KBM-7 (cell line): ENCODE measurements at places on chromosomes 4 and X.

DNA sequence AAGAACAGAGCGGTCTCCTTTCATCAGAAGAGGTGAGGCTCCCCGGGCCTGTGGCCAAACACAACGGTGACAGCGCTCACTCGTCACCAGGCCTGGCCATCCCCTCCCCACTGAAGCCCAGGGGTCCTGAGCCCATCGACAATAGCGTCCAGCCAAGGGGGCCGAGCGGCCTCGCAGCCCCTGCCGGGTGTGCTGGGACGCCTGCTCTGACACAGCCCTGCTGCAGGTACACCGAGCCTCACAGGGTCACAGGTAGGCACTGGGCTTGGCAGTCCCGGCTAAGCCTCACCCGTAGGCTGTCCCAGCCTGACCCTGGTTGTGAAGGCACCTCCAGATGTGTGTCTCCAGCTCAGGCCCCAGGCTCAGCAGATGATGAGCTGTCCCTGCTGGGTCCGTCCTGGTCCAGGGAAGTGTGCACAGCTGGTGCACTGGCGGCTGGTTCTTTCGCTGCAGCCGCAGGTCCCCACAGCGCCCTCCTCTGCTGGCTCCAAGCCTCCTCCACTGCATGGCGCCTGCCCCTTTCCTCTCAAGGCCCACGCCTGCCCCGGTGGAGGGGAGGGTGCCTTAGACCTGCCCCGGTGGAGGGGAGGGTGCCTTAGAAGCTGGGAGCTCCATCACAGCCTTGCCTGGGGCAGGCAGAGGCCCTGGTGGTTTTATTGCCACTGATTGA is 21.5 kb downstream of the UVSSA start:
- no peak for DNase-seq

- DNase-seq, result no peak
Observed at GRCh38 chrX:86369847-86370630, 221.8 kb downstream of the DACH2 start.

- no peak for DNase-seq
Observed at GRCh38 chr4:1751919-1752283, 30.6 kb downstream of the TACC3 start.

- DNase-seq, result no peak
Observed at GRCh38 chr4:173642509-173642908, 112.5 kb upstream of the HAND2 start.

GRCh38 chr4:185955826-185956543 is 113.0 kb upstream of the TLR3 start:
- no peak for DNase-seq

DNA sequence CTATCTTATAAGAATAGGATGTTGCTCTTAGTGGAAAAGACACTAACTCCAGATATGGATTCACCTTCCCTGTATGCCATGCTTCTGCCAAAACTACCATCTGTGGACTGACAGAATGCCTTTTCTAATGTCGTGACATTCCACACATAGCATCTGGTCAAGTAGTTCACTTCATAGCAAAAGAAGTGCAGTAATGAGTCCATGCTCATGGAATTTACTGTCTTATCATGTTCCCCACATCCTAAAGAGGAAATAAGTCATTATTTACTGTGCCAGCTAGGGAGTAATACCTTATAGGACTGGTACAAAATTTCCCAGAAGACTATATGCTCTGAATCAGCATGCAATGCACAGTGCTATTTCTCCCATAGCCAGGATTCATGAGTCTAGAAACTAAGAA is 562.4 kb downstream of the TLL1 start:
- no peak for DNase-seq

DNA sequence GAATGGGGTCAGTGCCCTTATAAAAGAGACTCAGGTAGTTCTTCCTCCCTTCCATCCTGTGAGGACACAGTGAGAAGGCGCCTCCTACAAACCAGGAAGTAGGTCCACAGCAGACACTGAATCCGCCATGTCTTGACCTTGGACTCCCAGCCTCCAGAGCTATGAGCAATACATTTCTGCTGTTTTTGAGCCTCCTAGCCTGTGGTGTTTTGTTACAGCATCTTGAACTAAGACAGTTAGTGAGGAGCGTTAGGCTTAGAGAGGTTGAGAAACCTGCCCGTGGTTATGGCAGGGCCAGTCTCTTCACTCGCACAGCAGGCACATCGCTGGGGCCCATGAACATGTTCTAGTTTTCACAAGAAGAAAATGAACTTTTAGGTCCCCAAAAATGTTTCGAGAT is 19.7 kb downstream of the SHROOM2 start:
- DNase-seq, result no peak

GRCh38 chr4:123996718-123997510 is 600.3 kb downstream of the SPRY1 start:
- DNase-seq, result no peak

DNA sequence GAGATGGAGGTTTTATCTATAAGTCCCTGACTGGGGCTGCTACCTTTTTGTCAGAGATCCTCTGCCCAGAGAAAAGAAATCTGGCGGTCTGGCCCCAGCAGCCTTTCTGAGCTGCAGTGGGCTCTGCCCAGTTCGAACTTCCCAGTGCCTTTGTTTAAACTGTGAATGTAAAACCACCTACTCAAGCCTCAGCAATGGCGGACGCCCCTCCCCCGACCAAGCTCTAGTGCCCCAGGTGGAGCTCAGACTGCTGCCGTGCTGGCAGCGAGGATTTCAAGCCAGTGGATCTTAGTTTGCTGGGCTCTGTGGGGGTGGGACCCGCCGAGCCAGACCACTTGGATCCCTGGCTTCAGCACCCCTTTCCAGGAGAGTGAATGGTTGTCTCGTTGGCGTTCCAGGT is 121.8 kb downstream of the TSPAN5 start:
- DNase-seq, result no peak

DNA sequence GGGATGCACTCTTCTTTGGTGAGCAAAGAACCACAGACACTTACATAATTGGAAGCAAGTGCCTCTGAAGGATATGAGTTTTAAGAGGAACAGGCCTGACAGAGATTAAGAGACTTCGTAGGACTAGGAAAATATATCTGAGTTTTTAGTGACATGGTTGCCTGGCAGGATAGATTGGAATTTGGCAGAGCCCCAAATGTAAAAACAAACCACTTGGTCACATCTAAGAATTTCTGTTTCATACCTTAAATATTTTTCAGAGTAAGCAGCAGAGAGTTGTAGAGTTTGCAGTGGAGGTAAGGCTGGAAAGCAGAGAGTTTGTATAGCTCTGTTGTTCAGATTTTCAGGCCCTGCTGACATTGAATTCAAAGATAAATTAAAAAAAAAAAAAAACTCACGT is 150.1 kb upstream of the MAGEB2 start:
- DNase-seq, result no peak

- peak; percentile 71 for DNase-seq
Observed at GRCh38 chr4:172892300-172892699, 276.3 kb upstream of the GALNT7 start.

DNA sequence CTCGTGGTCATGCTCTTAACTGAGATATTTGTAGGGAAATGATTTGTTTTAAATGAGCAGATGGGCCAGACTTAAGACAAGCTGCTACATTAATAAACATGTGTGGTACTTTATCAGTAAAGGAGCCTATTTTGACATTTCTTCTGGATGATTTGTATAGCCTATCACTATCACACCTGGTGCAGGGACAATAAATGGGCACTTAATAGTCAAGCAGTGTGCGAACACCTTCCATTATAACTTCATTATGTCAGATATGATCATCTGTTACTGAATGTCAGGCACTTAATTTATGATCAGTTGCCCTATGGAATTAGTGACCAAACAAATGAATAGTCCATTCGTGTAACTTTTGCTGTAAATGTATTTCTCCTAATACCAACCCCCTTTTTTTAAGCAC is 628.8 kb downstream of the ADGRL3 start:
- DNase-seq, result no peak

GRCh38 chrX:137052643-137053235 is 18.9 kb upstream of the GPR101 start:
- DNase-seq, result no peak

- peak; percentile 30 for DNase-seq
Observed at GRCh38 chrX:133171962-133172708, 46.0 kb downstream of the TFDP3 start.

DNA sequence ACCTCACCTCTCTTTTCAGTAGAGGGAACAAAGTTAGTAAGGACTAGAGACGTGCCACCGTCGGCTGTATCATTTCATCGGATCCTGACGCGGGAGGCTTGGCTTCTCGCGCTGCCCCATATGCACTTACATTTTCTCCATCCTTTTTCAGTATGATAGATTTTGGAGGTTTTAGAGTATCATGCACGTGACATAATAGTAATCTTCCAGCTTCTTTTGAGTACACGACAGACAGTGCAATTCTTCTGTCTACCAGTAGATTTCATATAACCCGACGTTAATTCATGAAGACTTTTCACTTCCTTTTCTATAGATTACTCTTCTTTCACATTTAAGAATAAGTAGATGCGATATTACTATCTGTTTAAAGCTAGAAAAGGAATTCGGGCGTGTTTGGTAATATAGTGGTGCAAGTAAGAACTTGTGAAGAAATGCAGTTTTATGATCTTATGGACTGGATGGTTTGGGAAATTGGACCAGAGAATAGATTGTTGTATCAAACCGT is 1.0 kb downstream of the CDS1 start:
- DNase-seq, result peak; percentile 48

DNA sequence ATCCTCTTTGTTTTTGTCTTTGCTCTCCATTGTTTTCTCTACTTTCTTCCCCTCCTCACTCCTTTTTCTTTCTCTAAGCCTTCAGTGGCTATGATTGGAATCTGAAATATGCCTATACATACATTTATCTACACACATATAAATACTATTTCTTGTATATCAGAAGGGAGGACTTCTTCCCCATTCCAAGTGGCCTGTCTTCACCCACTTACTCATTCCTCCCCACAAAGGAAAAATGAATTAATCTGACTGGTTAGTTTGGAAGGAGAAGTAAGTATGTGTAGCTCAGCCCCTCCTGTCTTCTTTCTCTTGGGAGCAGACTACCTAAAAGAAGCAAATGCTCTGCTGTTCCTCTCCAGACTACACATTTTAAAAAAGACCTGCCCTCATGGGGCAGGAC is 17.7 kb downstream of the GUCY2F start:
- no peak for DNase-seq

- DNase-seq, result no peak
Observed at GRCh38 chr4:97330917-97331316, 812.4 kb downstream of the STPG2 start.

- DNase-seq, result peak; percentile 52
Observed at GRCh38 chr4:185249105-185249504, 39.7 kb downstream of the SNX25 start.

DNA sequence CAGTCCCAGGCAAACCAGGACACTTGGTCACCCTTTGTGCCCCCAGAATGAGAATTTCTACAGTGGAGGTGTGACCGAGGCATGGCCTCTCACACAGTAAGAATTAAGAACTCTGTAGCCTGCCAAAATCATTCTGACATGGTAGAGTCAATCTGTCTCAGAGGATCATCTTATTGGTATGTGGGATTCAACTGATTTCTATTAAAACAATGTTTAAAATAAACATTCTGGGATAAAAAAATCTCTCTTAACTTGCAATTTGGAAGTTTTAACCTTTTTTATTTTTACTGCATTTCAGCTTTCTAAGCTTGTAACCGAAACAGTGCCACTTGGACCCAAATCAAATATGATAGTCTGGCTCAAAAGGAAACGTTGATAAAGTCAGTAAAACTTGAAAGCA is 165.4 kb upstream of the LDB2 start:
- DNase-seq, result no peak

- no peak for DNase-seq
Observed at GRCh38 chrX:152926923-152927322, 29.1 kb downstream of the ZNF185 start.
